ENCODE measurements at places on chromosomes 4 and X.
A peak's percentile ranks its signal among the peaks of the same experiment; 100 is the strongest.

GRCh38 chr4:34250562-34250961, 1993.8 kb downstream of the ARAP2 start:
- no peak for DNase-seq

DNA sequence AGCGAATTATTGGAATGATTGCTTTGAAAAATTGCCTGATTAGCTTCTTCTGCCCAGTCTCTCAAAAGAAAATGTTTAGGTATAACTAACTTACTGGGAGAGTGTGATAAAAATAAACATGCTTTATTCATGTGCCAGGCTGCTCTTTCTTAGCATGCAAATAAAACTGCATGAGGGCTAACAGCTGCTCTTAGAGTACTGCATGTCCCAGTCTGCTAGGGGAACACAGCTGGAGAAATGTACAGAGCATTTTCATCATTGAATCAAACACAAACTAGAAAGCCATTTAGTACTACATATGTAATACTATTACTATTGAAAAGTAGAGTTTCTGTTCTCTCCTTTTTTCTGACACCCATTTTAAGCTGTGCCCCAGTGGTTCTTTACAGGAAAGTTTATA, 726.0 kb downstream of the GRID2 start:
- no peak for DNase-seq

DNA sequence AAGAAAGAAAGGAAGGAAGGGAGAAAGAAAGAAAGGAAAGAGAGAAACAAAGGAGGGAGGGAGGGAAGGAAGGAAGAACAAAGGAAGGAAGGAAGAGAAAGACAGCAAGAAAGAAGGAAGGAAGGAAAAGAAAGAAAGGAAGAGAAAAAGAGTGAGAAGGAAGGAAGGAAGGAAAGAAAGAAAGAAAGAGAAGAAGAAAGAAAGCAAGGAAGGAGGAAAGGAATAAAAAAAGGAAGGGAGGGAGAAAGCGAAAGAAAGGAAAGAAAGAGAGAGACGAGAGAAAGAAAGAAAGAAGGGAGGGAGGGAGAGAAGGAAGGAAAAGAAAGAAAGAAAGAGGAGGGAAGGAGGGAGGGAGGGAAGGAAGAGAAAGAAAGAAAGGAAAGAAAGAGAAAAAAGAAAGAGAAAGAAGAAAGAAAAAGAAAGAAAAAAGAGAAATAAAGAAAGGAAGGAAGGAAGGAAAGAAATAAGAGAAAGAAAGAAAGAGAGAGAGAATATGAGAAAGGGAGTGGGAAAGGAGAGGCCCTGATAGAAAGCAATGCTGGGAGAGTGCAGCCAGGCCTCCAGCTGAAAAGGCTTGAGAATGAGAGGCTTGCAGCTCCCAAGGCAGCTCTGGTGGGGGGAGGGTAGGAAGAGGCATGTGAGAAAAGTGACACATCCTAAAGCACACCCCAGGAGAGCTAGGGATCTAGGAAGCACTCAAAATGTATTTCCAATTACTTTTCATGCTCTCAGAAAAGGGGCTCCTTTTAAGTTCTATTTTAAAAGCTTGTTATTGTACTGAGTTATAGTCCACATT, 134.0 kb upstream of the ZIC3 start:
- peak; percentile 71 for DNase-seq

DNA sequence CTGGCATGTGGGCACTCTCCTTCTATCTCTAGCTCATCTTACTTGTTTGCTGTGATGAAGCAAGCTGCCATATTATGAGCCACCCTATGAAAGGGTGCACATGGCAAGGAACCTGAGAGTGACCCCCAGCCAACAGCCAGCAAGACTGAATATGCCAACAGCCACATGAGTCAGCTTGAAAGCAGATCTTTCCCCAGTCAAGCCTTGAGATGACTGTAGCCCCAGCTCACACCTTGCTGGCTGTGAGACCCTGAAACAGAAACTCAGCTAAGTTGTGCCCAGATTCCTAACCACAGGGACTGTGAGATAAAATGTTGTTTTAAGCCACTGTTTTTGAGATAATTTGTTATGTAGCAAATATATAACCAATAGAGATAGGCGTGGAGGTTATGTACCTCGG, 36.2 kb downstream of the KDM5C start:
- no peak for DNase-seq

- no peak for DNase-seq
Observed at GRCh38 chrX:97995834-97996233, 1112.1 kb downstream of the RPA4 start.

DNA sequence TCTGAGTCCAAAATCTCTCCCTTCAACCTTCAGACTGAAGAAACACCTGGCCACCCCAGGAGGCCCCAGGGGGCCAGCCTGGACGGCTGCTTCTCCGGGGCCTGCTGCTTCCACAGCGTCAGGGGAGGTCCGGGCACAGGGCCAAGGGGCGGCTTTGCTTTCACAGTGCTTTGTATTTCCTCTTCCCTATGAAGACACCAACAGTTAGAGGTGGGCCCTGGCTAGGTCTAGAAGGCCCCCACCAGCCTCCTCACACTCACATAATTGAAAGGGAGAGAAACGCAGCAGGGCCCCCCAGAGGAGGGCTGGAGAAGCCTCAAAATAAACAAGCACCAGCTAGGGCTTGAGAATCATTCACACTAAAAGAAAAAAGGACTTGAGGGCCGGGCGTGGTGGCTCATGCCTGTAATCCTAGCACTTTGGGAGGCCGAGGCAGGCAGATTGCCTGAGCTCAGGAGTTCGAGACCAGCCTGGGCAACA, 17.8 kb downstream of the SCD5 start:
- peak; percentile 29 for DNase-seq

DNA sequence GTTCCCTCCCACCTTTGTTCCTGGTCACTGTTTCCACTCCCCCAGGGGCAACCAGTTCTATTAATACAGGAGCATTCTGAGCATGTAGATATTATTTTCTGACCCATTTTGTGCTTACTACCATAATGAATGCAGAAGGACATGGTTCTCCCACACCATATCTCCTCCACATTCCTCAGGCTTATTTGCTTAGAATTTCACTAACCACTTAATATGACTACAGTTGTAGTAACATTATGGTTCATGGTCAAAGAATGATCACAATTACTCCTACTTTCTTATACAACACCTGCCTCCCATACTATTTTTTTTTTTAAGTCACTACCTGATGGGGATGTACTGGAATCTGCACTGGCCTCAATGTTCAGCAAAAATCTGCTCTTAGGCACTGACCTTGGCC, 7.5 kb upstream of the FAM184B start:
- DNase-seq, result no peak

- no peak for DNase-seq
Observed at GRCh38 chr4:5894266-5894665, 1.4 kb upstream of the CRMP1 start.

Measured in H9 (cell line).